NCI-H1105 (cell line): ENCODE measurements at places on chromosomes 16 and 17.

- DNase-seq = peak; percentile 81
Measured at GRCh38 chr17:8162997-8163977, 539 bp upstream of the VAMP2 start.

- DNase-seq = no peak
Measured at GRCh38 chr16:84836234-84836647, 16.5 kb downstream of the CRISPLD2 start.

GRCh38 chr16:81275795-81276194 is 37.3 kb downstream of the BCO1 start:
- no peak for DNase-seq

DNA sequence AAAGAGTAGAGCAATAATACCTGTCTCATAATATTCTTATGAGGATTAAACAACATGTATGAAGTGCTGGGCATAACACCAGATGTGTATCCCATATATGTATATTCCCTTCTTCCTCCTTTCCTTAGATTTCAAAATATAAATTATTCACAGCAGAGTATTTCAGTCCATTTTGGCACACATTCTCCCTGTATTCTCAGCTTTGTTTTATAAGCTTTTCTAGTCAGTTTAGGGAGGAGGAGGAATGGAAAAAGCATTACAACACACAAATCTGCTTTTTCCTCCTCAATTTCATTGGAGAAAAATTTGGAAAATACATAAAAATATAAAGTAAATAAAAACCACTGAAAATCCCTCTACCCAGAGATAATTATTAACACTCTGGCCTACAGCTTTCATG is 46.6 kb upstream of the CORO6 start:
- DNase-seq = no peak

GRCh38 chr17:49646391-49647255 is 31.3 kb downstream of the SPOP start:
- no peak for DNase-seq

- no peak for DNase-seq
Measured at GRCh38 chr16:64826374-64826773, 295.5 kb downstream of the CDH11 start.

- peak; percentile 59 for DNase-seq
Measured at GRCh38 chr17:31095236-31096105, 694 bp downstream of the NF1 start.

GRCh38 chr16:12390644-12391043 is 413.0 kb downstream of the CPPED1 start:
- no peak for DNase-seq

DNA sequence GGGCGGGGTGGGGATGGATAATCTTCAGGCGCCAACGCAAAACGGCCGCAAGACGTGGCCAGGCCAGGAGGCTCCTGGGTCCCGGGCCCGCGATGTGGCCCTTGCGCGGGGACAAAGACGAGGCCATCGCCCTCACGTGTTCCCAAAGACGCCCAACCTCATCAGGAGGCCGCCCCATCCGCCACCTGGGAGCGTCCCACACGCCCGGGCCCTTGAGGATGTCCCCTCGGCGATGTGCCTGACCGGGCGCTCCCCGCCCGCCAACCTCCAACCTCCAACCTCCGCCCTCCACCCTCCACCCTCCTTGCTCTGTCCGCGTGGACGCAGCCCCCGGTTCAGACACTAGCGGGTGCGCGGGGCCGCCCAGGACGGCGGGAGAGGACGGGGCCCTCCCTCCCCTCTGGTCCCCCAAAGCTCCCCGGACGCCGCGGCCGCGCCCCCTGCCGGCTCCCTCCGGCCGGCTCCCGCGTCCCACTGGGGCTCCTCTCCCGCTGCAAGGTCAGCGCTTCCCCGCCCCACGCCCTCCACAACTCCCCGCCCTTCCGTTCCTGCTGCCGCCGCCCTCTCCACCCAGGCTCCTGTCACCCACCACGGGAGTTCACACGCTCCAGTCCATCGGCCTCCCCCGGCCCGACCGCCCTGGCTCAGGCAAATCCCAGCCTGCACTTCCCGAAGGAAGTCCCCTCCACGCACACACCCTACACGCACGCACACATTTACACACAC is 250.8 kb upstream of the RPL38 start:
- DNase-seq = no peak

DNA sequence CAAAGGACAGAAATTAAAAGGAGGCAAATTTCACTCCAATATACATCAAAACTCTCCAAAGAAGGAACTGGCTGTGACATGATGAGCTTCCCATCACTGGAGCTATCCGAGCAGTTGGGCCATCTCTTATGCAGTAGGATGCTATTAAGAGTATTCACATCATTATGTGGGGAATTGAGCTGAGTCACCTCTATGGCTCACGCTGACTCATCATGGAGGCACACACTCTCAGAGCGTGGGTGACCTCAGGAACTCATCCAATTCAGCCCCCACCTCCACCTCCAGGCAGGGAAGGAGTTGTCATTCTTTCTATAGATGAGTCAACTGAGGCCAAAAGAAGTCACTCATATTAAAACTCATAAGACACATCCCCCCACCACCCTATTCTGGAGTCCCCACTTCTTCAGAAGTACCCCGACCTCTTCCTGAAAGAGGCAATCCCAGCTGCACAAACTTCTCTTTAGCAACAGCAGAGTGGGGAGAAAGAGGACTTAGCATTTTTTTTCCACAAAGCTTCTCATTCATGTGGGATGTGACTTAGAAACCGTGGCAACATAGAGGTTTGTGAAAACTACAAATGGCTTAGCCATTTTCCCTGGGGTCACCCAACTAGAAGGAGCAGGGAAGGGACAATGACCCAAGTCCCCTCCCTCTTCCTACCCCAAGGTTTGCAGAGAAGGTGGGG is 32.5 kb downstream of the ABCC12 start:
- no peak for DNase-seq

GRCh38 chr17:39903158-39903884 is 15.1 kb downstream of the GSDMB start:
- DNase-seq = no peak

- DNase-seq = no peak
Measured at GRCh38 chr17:78268951-78269905, 37.8 kb downstream of the TMEM235 start.

GRCh38 chr16:50121721-50122445 is 31.2 kb upstream of the TENT4B start:
- DNase-seq = peak; percentile 60

DNA sequence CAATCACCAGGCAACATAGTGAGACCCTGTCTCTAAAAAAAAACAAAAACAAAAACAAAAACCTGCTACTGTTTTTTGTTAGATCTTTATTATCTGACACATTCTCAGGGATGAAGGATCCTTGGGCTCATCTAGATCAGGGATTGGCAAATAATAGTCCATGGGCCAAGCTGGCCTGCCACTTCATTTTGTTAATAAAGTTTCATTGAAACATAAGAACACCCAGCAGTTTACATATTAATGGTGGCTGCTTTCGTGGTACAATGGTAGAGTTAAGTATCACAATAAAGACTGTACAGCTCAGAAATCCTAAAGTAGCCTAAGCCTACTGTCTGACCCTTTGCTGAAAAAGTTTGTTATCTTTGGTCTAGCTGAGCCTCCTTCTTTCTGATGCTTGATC is 32.9 kb upstream of the CLEC18A start:
- DNase-seq = no peak

DNA sequence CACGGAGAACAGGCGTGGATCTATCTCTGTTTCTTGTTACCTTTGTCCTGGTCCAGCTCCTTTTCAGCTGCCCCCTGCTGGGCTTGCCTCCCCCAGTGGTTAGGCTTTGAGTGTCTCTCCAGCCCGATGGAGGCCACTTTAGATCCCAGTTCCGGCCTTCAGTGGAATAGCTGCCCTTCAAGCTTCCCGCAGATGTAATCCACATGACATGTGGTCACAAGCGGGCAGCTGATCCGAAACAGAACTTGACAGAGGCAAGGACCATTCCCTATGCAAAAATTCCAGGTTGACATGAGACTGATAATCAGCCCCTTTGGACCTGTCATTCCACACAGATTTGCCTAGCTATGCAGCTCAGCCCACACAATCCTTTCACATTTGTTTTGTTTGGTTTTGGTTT is 40.6 kb upstream of the AQP8 start:
- DNase-seq = no peak

- peak; percentile 68 for DNase-seq
Measured at GRCh38 chr17:81453076-81453475, 57.8 kb downstream of the BAHCC1 start.

- DNase-seq = no peak
Measured at GRCh38 chr17:56893503-56893902, 20.3 kb downstream of the TRIM25 start.

DNA sequence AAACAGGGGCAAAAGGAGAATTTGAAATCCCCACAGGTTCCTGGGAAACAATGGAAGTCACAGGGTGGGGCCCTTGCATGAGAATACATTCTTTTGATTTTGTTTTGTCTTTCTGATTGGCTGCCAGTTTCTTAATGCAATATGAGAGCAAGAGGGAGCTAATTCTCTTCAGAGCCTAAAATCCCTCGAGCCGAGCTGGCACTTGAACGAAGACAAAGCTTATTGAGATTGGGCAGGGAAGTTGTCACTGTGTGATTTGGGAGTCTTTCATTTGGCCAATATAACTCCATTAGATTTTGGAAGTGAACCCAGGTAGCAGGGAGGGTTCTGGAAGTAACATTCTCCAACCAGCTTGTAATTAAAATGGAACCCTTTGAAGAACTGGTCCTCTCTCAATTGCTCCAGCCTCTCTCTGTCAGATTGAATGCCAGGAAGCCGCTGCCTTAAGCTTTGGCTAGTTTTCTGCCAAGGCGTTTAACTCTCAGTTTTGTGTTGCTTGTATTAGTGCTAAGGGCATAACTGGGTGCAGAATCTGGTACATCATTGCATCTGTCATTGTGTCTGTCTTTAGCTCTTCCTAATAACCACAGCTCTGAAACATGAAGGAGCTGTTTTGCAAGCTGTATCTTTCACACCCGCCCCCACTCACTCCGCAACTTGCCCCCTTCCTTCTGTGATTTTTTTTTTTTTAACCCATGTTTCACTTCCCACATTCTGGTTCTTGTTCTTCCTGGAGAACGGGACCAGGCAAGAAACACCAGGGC is 272.0 kb downstream of the MAF start:
- DNase-seq = no peak

- DNase-seq = no peak
Measured at GRCh38 chr17:40364121-40364861, at the start of gene GJD3. GJD3 (minus strand) TSS chr17:40364737; CDS start chr17:40363815, 922 bp downstream.

- DNase-seq = no peak
Measured at GRCh38 chr16:2895813-2896212, 12.8 kb downstream of the FLYWCH2 start.

DNA sequence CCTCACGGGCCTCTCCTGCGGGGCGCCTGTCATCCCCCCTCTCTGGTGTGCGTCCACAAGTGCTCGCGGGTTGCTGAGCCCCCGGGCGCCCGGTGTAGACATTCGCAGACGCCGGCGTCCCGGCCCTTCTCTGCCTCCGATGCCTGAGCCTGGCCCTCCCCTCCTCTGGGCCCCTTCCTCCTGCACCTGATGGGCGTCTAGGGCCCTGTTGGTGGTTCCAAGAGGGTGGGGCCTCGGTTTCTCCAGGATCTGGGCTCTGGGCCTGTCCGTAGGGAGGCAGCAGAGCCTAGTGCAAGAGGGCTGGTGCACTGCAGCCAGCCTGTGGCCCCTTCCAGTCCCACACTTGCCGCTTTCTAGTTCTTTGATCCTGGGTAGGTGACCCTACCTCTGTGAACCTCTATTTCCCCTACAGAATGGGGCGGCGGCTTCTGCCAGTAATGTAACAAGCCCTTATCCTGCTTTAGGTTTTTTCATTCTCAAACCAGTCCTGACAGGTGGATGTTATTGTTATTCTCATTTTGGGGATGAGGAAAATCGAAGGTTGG is 623 bp downstream of the E4F1 start:
- DNase-seq = no peak

GRCh38 chr17:50626037-50626574 is 8.6 kb upstream of the ABCC3 start:
- DNase-seq = peak; percentile 74

DNA sequence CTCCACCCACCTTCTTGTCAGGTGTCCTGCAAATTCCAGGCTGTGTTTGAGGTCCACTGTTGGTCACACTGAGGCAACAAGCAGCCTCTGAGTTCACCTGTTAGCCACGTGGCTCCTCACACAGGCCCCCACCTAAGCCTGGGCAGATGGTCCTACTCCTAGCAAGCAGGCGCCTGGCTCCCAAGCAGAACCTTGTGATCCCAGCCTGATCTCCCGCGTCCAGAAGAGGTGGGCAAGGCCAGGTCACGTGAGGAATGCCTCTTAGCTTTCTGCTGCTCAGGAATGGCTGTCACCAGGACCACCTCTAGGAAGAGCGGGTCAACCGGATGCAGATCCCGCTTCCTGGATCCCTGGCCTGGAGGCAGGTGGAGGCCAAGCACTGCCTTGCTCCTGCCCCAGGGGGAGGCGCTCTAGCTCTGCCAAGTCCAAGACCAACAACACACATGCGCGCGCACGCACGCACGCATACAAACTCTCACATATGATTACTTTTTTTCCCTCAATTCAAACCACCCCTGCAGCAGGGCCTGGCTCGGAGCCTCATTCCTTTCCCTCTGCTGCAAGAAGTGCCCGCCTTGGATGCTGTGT is 9.5 kb downstream of the CYB561 start:
- no peak for DNase-seq

DNA sequence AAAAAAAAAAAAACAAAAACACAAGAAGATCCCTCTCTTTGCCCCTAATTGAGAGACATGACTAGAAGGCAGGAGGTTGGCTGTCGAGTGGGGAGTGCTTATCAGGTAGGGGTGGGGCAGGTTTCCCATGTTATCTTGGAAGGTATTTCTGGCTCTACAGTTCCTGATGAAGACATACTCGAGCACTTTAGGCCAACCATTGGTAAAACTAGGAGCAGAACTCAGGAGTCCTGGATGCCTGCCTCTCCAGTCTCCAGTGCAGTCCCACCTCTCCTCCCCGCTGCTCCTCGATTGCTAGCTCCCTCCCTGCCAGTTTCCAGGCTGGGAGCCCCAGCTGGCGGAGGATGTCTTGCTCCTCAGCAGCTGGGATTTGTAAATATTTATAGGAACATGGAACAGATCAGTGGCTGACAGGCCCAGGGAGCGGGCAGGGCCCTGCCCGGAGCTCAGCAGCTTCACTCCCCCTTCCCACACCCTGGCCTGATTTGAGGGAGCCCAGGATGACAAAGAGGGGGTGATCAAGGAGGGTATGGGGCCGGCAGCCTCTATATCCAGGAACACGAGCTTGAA is 11.4 kb upstream of the C1QL1 start:
- DNase-seq = no peak

- no peak for DNase-seq
Measured at GRCh38 chr17:2170023-2170422, 115.1 kb downstream of the HIC1 start.

GRCh38 chr16:83807327-83807709 is 460 bp upstream of the HSBP1 start:
- no peak for DNase-seq
